Common myeloid progenitor, CD34-positive (primary cell): ENCODE measurements at places on chromosomes 7 and 10.

- DNase-seq, result no peak
These were observed 38.1 kb upstream of the XPNPEP1 start for GRCh38 chr10:109961174-109962001.

DNA sequence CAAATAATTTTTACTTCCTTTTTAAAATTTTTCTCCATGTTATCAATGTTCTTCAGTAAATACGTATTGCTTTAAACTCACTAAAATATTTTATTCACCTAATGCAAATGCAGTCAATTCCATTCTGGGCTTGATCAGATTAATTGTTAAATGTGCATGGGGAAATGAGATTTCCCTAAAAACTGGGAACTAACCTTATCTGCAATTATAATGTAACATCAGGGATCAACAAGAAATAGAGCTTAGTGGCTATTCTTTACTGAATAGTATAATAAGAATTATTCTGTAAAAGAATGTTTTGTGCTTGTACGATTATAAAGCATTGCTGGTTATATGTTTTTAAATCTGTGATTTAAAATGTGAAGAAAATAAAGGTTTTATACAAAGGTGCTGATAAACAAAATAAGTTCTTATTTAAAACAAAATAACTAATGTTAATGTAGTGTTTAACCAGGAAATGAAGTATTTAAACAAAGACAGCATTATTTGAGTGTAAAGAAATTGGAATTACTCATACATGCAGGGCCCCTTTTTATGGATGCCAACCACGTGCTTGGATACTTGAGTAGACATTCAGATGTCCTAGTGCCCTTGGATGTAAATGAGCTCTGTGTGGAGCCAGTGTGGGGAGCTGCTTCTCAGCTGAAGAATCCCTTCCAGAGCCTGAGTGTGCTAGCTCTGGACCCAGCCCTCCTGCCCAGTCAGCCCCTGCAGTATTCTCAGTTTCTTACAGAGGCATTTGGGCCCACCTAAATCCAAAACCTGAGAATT lies 84.2 kb downstream of the REEP3 start:
- DNase-seq, result no peak

DNA sequence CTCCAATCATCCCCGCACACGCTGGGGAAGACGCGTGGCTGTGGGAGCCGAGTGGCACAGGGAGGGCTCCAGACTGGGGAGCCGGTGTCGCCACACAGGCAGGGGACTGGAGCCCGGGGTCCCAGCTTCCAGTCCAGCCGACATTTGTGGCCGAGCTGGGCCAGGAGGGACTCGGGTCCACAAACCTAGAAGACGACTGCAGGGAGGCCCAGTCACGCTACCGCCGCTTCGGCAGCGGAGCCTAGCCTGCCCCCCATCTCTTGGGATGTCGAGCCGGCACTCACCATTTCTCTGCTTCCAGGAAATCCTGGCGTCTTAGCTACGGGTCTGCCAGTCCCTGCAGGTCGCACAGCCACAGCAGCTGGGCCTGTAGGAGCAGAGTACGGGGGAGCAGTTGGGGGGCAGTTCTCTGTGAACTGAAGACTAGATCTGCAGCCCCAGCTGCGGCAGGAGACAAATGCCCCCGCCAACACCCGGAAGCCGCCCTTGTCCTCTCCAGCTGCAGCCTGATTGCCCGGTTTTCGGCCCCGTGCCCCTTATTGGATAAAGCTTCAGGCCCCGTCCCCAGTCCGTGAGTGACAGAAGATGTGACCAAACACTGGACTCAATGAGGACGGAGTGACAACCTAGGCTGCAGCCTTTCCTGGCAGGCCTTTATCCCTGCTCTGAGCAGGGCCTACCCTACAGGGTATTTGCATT lies 270.7 kb downstream of the ZNF33B start:
- peak; percentile 81 for DNase-seq

DNA sequence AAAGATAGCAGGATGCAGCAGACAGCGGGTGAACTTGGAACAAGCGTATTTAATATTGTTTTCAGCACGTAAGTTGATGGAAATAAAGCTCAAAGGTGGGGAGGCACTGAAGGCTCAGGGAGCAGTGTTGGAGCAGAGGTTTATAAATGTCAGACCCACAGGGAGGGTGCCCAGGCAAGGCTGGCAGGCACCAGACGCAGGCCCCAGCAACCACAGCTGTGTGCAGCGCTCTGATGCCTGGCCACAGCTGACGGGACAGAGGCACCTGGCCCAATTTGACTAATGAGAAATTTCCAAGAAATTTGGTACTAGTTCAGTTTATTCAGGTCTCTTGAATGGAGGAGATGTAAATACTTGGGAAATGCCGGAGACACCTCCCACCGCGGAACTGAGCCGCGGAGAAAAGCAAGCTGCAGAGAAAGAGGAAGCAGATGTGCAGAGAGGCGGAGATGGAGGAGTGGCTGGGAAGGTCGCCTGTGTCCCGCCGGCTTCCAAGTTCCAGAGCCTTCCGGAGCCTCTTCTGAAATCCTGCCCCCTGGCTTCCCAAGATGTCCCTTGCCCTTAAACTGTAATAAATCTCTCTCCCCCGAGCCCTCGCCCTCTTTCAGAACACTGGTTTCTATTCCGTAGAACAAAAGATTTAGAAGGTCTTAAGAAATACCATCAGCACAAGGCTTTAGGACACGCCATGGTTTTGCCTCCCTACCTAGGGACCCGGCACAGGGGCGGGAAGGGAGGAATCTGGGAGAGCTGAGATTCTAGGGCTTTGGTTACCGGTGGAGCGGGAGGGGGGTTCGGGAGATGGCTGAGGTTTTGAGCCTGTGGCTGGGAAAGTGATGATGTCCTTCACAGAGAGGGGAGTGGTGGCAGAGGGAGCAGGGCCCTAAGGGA lies 38.4 kb upstream of the PLXNA4 start:
- peak; percentile 36 for DNase-seq

GRCh38 chr7:129764247-129765084 lies 152.9 kb downstream of the NRF1 start:
- DNase-seq, result no peak

GRCh38 chr7:115241151-115241550 lies 319.3 kb downstream of the MDFIC start:
- no peak for DNase-seq

DNA sequence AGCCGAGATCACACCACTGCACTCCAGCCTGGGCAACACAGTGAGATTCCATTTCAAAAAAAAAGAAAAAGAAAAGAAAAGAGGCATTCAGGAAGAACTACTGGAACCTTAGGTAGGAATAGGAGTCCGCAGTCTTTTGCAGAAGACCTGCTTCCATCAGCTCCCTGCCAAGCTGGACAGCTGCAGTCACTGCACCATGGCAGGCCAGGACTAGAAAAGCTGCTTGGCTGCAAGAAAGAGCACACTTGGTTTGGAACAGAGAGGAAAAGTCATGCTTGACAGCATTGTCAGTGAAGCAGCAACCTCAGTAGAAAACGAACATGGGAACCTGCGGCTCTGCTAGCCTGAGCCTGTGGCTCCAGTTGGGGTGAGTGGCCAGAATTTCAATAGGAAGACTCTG lies 104.3 kb downstream of the MARCHF5 start:
- no peak for DNase-seq

DNA sequence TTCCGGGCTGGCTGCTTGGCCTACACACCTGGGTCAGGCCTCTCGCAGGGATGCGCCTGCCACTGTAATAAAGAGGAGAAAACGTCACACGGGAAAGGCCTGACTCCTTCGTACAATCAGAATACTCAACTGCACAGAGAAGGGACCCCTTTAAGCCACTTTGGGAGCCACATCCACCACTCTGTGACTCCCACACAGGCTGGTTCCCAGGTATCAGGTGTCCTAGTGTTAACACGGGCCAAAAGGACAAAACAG lies 5.8 kb upstream of the ZNF736 start:
- no peak for DNase-seq

GRCh38 chr10:126402721-126403695 lies 14.7 kb upstream of the ADAM12 start:
- DNase-seq, result peak; percentile 18

DNA sequence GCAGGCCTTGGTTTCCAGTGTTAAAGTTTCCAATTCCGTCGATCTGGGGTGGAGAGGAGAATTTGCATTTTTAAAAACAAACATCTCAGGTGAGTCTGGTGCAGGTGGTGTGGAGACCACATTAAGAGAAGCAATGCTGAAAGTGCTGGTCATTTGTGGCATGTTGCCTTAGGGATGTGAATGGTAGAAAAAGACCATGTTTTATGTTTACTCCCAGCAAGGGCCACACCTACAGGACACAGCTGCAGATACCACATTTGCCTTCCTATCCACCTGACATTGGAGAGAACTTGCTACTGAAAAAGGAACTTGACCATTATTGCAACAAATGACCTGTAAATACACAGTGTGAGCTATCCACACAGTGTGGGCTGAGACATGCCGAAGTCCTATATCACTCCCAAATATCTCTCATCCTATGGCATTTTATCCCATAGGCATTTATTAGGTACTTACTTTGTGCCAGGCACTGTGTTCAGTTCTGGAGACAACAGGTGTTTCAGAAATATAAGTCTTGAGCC lies 183.1 kb downstream of the NRP1 start:
- DNase-seq, result no peak

- no peak for DNase-seq
These were observed 134.5 kb downstream of the PPP1R3A start for GRCh38 chr7:113784316-113784715.

DNA sequence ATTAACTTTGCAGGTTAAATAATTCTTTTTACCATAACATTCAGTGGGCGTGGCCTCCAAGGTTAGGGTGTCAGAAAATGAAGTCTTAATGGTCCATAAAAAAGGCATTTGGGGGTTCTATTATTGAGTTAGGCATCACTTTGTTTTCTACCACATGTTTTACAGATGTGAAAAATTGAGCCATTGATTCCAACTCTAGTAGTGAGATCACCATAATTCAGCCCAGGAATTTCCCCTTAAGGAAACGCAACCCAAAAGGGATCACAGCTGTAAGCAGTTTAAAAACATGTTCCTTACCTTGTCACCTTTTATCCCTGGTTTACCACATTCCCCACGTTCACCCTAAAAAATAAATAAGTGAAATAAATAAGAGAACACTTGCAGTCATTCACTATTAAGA lies 24.9 kb downstream of the COL28A1 start:
- no peak for DNase-seq

DNA sequence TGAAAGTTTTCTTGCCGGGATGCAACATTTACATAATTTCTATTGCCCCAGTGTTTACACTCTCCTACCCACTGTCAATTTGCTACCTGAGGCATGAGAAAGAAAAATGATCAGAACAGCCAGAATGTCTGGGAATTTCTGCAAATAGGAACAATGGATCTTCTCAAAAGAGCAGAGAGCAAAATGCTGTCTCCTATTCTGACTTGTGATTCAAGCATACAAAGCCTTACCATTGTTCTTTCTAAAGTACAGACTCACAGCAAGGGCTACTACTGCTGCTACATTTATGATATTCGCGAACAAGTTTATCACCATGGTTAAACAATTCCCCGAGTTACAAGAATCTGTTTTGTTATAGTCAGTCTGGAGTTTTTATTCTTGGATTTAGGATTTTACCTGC lies 329.9 kb upstream of the CELF2 start:
- no peak for DNase-seq

DNA sequence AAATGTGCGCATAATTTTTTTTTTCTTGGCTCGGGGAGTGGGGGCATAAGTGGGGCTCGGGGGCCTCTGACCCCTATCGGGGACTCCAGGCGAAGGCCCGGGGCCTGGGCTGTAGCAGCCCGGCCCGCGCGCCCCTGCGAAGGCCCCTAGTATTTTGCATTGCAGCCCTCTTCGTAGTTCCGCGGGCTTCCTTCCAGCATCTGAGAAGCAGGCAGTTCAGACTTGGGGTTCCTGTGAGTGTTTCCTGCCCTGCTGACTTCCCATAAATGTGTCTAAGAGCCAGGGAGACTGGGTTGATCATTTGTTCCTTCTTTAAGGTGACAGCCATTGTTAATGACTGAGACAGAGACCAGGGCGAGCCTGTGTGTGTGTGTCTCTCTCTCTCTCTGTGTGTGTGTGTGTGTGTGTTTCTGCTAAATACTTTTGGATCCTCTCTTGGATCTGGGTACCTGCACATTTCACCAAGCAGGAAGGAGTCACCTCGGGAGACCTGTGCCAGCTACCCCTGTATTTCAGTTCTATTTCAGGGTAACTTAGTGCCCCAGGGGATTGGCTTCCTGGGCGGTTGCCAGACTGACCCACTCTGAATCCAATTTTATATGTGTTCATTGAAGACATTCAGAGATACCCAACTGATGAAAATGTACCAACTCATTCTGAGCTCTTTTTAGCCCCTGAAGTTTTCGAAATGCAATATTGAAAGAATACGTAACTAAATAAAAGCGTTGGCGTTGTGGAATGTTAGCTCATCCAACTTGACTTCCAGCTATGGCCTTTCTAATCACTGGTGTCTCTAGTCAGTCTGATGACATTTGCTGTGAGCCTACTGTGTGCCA lies 805 bp downstream of the MSRB2 start:
- peak; percentile 87 for DNase-seq

GRCh38 chr7:18049262-18049661 lies 21.6 kb upstream of the PRPS1L1 start:
- DNase-seq, result no peak

GRCh38 chr10:107098326-107098725 lies 66.2 kb downstream of the SORCS1 start:
- no peak for DNase-seq

GRCh38 chr7:7944619-7945282 lies 23.8 kb upstream of the GLCCI1 start:
- DNase-seq, result no peak

DNA sequence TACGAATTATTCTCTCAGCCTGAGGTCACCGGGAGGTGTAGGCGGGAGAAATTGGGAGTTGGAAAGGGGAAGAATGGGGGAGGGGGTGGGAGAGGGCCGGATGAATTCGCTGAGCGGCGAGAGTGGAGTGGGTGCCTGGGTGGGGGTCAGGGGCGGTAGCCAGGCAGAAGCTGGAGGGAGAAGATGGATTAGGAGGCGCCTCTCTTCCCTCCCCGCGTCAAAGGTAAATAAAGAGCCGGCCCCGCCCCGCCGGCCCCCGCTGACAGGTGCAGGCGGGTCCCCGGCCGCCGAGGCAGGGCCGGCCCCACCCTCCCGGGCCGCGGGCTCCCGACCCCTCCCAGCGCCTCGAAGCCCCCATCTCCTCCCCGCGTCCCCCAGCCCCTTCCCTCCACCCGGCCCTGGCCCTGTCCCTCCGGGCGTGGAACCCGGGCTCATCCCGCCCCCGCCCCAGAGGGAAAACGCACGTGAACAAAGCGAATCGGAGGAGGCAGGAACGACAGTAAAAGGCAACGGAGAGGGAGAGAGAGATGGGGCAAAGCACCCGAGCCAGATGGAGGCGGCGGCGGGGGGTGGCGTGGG lies 872 bp downstream of the FAM131B start:
- no peak for DNase-seq

DNA sequence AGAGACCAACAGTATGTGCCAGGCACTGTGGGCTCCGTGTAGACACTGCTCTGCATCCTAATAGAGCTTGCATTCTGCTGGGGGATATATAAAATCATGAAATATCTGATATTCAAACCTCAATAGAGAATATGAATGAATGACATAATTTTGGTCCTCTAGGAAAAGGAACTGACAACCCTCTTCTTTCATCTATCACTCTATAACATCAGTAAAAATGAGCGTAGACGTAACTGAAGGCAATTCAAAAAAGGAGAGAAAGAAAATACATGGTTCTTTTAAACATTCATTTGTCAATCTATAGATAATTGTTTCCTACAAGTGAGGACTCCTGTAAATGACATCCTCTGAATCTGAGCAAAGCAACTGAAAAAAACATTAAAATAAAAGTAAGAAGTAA lies 607.4 kb upstream of the LRRN3 start:
- DNase-seq, result no peak

GRCh38 chr10:111077785-111078504 lies 1.1 kb downstream of the ADRA2A start:
- peak; percentile 53 for DNase-seq
